Activated effector memory CD4-positive, alpha-beta T cell treated with Interleukin-2 at 50 U/mL for 16 hours (primary cell): ENCODE measurements at places on chromosomes 7 and 10.

DNA sequence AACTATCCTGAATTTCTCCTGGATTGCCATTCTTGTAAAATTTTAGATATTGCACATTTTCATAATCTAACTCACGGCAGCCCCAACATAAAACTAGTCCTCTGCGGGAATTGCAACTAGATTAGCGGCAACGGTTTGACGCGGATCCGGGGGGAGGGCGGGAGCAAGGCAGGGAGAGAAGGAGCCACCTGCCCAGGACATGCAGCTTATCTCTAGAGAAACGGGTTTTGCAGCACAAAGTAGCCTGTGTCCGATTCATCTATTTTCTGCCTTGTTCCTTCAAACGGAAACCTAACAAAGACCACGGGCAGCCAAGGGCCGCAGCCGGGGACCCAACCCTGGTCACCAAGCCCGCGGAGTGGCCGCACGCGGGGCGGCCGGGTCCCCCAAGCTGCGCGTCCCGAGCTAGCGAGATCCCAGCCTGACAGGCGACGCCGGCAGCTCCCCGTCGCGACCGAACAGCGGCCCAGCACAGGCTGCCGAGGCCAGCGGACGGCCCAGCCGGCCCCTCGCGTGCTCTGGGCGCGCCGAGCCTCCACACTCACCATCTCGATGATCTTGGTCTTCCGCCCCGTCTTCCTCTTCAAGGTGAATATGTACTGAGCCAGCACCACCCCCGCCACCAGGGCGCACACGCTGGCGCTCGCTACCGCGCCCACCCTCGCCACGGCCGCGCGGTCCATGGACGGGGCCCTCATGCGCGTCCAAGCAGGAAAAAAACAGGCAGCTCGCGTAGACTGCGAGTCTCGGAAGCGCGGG is at the start of gene NT5C3A:
Gene NT5C3A (minus strand): TSS at position 754 of the 759 bp plus-strand sequence. CDS start 71 bp downstream, at position 683.
- peak; percentile 8 for DNase-seq

- no peak for DNase-seq
These were observed 73.1 kb upstream of the HPS1 start for GRCh38 chr10:98519841-98520240.

GRCh38 chr10:96752375-96752774 is 32.1 kb upstream of the PIK3AP1 start:
- DNase-seq = no peak

GRCh38 chr7:41491883-41492471 is 210.9 kb downstream of the INHBA start:
- DNase-seq = no peak

- DNase-seq = no peak
These were observed 112.3 kb downstream of the HTR7 start for GRCh38 chr10:90745565-90745964.

DNA sequence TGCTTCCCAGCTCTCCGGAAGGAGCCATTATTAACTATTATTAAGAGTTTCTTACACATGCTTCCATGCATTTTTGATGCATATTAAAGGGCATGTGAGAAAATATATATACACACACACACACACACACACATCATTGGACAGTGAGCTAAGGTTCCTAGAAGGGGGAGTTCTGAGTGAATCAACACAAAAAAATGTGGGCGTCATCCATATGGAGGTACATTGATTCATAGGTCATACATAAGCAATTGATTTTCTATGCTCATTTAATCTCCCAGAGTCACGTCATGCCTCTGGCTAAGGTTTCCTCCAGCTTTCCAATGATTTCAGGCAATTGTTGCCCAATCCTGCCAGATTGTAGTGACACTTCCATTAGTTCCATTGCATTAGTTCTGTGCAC is 269.4 kb downstream of the DNAJB9 start:
- DNase-seq = no peak

DNA sequence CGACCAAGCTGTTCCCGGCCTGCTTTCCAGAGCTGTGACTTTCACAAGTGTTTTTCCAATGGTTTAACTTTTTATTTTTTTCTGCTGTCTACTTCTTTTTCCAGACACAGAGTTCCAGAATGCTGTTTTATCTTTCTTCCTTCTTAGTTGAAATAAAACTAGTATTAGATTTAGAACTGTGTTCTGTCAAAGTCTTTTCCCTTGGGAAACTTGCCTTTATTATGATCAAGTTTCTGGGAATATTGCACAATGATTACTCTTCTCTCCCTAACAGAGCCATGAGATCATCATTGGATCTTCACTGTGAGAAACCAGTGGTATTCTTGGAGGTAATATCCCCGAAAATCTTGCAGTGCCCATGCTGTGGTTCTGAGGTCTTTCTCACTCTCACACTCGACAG is 104.9 kb upstream of the KCND2 start:
- no peak for DNase-seq

- peak; percentile 35 for DNase-seq
These were observed 104.6 kb upstream of the TNRC18 start for GRCh38 chr7:5528071-5528814.

- DNase-seq = no peak
These were observed 607.8 kb downstream of the PTPRN2 start for GRCh38 chr7:157979636-157980340.

GRCh38 chr7:113268757-113269156 is 150.4 kb upstream of the SMIM30 start:
- DNase-seq = no peak

- DNase-seq = no peak
These were observed 47.8 kb downstream of the CPXM2 start for GRCh38 chr10:123843835-123844234.

GRCh38 chr7:50828116-50828515 is 45.4 kb upstream of the GRB10 start:
- DNase-seq = no peak

- no peak for DNase-seq
These were observed 252.1 kb downstream of the DOCK4 start for GRCh38 chr7:111954056-111954455.

- no peak for DNase-seq
These were observed 45.3 kb upstream of the ZNF800 start for GRCh38 chr7:127437837-127438236.

DNA sequence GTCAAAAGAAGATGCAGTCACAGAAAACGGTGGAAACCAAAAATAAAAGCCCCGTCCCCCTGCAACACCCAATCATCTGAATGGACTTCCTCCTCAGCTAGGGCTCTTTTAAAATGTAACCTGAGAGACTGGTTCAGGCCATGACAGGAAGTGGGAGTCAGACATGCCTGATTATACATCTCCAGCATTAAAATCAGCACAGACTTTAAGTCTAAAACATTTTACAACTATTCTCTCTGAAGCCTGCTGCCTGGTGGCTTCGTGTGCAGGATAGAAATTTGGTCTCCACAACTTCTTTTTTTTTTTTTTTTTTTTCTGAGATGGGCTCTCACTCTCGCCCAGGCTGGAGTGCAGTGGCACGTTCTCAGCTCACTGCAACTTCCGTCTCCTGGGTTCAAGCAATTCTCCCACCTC is 30.3 kb downstream of the HACD1 start:
- DNase-seq = no peak

GRCh38 chr10:74586088-74586585 is 240.3 kb upstream of the KAT6B start:
- peak; percentile 23 for DNase-seq

DNA sequence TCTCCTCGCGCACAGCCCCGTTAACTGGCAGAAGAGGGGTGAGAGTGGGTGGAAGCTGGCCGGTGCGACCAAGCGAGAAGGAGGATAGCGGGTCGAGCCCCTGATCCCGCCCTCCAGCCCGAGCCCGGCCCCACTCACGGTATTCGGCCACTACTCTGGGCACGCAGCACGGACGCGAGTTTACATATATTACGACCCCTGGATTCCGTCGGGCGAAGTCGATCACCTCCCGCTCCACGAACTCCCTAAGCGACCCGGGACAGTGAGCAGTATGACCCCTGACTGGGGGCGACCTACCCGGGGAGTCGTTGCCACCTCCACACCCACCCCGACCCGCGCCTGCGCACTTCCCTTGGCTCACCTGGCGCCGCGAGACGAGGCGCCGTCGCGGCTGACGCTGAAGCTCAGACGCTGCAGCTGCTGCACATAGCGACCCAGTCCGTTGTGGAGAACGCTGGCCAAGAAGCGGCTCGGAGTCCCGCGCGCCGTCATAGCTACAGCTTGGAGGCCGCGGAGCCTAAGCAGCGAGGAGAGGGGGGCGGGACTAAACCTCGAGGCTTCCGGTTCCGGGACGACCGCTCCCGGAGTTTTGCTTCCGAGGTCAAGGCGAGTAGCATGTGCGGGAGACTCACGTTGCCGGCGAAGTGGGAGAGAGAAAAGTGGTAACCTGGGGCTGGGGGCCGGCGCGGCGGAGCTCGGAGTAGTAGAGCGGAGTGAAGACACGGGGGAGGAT is at the start of the genes MRPL43 and TWNK:
Gene MRPL43 (minus strand): TSS at position 546 of the 733 bp plus-strand sequence. CDS start 54 bp downstream, at position 492.
Gene TWNK (plus strand): TSS at position 592 of the 733 bp plus-strand sequence. CDS start 668 bp downstream, outside the sequence.
- peak; percentile 81 for DNase-seq

DNA sequence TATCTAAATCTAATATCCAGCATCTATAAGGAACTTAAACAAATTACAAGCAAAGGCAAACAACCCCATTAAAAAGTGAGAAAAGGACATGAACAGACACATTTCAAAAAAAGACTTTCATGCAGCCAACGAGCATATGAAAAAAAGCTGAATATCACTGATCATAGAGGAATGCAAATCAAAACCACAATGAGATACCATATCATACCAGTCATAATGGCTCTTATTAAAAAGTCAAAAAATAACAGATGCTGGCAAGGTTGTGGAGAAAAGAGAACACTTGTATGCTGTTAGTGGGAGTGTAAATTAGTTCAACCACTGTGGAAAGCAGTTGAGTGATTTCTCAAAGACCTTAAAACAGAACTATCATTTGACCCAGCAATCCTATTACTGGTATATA is 334.4 kb upstream of the CACNA2D1 start:
- DNase-seq = no peak

DNA sequence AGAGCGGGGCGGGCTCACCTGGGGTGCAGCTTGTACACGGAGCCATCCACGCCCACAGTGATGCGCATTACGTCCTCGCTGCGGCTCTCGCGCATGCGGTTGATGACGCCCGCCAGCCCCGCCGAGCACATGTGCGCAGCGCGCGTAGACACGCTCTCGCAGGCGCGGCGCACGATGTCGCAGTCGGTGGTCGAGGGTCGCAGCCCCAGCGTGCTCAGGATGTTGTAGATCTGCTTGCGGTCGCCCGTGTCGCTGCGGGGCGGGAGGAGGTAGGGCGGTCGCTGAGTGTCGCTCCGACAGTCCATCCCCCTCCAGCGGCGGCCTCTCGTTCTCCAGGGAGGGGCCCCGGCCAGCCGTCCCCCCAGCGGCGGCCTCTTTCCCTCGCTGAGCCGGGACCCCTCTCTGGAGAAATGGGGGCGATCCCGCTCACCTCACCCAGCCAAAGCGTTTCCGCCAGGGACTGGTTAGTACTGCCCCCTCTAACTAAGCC is 4.4 kb upstream of the MYL7 start:
- peak; percentile 17 for DNase-seq

DNA sequence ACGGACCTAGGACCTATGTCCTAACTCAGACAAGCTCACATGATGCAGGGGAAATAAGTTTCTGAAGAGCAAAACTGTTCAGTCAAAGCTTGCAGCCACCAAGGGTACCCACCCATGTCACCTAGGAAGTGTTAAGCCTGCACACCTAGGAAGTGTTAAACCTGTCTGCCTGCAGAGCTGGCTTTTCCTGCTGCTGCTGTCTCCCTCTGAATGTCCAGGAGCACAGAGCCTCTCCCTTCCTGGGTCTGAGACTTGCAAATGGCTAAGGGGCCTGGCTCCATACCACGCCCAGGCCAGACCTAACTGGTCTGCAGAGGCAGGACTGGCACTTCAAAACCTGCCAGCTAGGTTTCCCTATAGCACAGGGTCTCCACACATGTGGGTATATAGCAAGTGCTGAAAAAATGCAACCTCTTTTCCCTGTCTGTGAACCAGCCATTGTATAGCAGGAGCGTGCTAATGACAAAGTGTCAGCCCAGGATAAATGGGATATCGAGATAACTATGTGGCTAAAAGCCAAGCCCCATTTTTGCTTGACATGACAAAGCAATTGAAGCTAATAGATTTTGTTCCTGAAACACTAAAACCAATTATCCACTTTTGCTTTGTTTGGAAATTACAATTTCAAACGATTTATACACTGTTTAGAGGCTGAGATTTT is 1.5 kb downstream of the GDF2 start:
- DNase-seq = no peak

GRCh38 chr7:1466524-1467271 is 7.4 kb upstream of the MICALL2 start:
- no peak for DNase-seq

DNA sequence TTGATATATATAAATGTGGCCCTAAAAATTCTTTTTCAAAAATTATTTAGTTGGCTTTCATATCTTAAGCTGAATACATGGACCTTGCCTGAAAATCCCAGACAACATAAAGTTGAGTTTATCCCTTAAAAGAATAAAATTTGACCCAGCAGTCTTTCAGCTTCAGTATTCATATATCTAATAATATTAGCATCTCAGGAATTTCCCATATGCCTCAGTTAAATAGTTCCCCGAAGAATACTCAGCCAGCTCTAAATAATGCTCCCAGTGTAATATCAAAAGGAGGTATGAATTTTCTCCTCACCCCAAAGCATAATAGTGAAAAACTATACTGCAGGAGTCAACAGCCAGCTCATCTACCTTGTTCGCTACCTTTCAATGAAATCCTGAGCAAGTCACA is 145.9 kb downstream of the CTNNA3 start:
- DNase-seq = no peak

DNA sequence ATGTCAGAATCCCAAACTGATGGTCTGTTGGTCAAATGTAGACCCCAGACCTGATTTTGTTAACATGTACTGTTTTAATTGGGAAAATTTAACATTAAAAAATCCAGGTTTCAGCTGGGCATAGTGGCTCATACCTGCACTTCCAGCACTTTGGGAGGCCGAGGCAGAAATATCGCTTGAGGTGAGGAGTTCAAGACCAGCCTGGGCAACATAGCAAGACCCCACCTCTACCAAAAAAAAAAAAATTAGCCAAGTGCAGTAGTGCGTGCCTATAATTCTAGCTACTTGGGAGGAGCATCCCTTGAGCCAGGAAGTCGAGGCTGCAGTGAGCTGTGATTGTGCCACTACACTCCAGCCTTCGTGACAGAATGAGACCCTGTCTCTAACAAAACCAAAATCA is 15.9 kb upstream of the CAMK2G start:
- no peak for DNase-seq

DNA sequence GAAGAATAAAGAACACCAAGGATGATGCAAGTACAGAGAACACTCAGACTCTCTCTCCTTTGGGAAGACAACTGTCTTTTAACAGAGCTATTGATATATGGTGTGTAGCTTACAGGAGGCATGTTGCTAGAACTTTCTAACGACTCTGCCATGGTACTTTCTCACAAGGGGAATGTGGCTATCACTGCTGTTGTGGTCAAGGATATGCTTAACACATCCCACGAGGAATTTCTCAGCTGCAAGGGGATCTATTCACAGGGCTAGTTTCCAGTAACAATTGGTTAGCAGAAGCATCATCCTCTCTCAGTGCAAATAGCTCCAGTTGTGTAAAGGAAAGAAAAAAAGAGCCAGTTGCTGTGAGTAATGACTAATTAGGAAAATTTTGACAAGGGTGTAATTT is 826.0 kb downstream of the SORCS1 start:
- DNase-seq = no peak

DNA sequence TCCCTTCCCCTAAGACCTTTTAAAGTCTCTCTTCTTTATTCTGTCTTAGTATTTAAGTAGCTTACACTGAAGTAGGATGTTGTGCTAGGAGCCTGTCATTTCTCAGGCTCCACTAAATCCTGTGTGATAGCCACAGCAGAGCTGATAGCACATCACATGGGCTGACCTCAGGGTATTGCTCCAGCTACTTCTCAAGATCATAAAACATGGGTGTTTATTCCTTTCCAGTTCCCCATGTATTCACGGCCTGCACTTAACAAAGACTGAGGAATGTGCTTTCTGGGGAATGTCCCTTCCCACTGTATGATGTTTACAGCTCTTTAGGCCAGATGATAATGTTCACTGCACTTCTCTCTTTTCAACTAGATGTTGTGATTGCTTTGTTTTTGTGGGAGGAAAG is 1086.8 kb downstream of the KCNMA1 start:
- no peak for DNase-seq
